ENCODE measurements at places on chromosomes 13 and 19. TPM values are rescaled to one million over a fixed set of nuclear protein-coding genes. Genes with fewer than 3 reads are reported as not detected.
A peak's percentile ranks its signal among the peaks of the same experiment; 100 is the strongest.

- DNase-seq: peak; percentile 91
Measured at GRCh38 chr13:24251525-24251924, 57.9 kb upstream of the C1QTNF9 start.

DNA sequence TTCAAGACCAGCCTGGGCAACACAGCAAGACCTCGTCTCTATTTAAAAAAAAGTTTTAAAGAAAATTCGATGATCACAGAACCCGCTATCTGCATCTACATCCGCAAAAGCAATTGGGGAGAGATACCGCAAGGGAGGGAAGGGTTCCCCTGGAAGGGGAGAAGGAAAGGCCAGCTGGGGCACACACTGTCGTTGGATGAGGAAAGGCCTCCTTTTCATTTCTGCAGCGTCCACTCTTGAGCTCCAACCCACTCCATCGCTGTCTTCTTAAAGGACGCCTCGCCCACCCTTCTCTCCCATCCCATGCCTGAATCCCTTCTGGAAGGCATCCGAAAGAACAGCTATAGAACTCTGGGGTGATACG is 3.2 kb upstream of the PRKCG start:
- DNase-seq: no peak

- DNase-seq: no peak
Measured at GRCh38 chr19:5189318-5189607, 151.3 kb downstream of the PTPRS start.

- no peak for DNase-seq
Measured at GRCh38 chr13:75812751-75813181, 176.6 kb downstream of the LMO7 start.

DNA sequence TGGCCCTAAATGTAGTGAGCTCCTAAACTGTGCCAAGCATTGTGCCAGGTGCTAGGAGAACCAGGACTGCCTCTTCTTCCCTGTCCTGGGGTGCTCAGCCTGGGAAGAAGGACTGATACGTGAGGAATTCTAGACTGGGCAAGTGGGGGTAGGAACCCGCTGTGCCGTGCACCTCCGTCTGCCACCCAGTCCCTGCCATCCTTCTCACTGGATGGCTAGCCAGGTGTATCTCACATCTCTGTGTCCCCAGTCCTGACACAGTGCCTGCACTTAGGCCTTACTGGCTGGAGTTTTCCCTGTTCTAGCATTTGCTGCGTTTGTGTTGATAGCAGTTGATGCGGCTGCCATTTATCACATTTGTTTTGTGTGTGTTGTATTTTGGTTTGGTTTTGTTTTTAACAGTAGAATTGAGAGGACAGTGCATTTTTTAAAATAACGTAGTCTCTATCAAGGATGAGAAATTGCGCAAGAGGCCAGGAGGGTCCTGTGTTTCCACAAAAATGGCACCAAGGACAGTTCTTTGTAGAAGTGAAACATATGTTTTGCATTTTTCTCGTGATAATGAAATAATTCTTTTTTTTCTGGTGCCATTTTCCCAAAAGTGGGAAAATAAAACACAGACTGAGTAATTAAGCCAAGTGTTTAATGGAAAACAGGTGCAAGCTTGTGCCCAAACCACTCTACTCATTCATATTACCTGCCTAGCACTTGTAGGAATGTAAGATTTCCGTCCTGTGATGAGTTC is 4.7 kb upstream of the GPR183 start:
- DNase-seq: no peak

- no peak for DNase-seq
Measured at GRCh38 chr19:35879068-35879467, 10.7 kb downstream of the APLP1 start.

- no peak for DNase-seq
Measured at GRCh38 chr13:110885966-110886869, 28.7 kb downstream of the ANKRD10 start.

DNA sequence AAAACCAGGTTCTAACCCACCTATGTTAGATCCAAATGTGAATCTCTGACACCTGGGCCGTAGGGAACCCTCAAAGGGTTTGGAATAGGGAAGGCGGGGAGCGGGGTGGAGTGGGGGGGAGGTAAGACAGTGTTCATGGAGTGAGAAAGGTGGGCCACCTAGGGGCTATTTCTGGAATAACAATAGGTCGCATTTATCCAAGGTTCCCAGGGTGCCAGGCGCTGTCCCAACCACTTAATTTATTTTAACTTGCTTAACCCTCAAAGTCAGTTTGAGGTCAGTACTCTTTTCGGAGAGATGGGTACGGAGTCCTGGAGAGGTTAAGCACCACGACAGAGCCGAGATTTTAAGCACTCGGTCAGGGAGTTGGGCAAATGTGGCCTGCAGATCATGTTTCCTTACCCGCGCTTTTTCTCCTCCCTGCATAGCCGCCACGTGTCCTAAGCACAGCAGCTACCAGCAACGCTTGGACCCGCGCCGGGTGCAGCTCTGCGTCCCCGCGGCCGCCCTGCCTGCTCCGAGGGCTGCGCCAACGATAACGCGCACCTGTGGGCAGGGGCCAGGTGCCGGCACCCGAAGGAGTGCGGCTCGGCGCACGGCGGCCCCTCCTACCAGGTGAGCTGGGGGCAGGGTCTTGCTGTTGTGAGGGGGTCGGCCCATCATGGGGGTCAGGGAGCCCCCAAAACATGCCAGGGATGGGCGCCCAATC is 25.0 kb upstream of the FXYD3 start:
- peak; percentile 41 for DNase-seq

ZNF737 gene
- 9.1 TPM for polyA plus RNA-seq

RNF113B gene
- not detected for polyA plus RNA-seq

Data from immature natural killer cell (primary cell).